ENCODE measurements at places on chromosomes 12 and 14. TPM values are rescaled to one million over a fixed set of nuclear protein-coding genes. Genes with fewer than 3 reads are reported as not detected.
A peak's percentile ranks its signal among the peaks of the same experiment; 100 is the strongest.

- DNase-seq, result no peak
Observed at GRCh38 chr14:97336179-97336578, 539.0 kb downstream of the VRK1 start.

Gene GLS2
- total RNA-seq, result 6.5 TPM

DNA sequence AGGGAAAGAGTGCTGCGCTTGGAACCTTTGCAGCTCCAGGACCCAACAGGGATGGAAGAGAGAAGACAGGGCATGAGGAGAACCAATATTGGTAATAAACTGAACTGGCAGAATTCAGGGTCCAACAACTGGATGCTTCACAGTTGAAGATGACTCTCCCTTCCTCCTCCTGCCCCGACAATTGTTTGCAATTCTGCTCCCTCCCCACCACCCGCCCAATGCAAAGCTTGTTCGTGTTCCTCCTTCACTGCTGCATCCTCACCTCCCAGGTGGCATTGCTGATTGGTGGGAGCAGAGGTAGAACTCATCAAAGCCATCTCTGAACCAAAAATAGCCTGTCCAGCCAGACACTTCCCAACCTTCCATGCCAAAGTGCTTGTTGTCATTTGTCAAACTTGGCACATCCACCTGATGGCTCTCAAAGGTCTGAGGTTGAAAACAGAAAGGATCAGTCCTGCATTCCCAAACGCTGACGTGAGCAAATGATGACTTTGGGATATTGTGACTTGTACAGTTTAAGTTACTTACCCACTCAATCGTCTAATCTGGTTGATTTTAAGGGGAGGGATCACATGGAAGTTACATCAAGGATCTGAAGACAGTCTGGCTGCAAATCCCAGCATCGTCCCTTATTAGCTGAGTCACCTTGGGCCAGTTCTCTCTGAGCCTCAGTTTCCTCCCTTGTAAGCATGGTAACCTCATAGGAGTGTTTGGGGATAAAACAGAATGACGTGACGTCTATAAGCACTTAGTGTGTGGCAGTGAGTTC, 242.6 kb upstream of the CRY1 start:
- DNase-seq, result no peak

DNA sequence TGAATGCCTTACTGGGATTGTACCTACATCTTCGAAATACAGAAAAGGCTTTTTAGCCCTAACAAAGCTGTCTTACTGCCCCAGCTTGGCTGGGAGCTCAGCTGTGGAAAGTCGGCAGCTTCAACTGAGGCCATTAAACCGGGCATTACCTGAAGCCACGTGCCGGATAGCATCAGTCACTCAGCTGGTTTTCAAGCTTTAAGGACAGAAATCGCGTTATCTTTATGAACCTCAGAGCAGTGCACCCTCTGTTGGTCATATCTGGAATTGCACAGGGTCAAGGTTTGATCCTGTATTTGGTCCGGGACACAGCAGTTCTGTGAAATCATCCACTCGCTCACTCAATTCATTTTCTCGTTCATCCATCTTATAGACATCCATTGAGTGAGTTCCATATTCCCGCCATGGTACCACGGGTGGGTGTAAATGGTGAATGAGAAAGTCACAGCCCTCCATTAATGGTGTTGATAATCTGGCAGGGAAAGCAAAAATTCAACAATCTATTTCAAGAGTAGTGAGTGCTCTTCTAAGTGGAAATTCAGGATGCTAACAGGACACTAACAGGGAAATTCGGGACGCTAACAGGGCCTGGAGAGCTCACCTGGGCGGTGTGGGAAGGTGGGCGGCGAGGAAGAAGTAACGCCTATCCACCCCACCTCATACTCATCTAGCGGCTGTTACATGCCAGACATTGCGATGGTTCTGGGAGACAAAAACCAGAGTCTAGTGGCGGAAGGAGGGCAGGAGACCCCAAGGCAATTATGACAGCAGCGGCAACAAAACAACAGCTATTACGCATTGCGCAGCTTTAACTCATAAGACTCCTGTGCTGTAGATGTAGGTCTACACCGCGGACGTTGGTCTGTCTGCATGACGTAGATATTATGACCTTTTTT, 60.6 kb upstream of the TCL1A start:
- DNase-seq, result peak; percentile 23

GRCh38 chr14:89296281-89296745, 120.7 kb downstream of the FOXN3 start:
- DNase-seq, result no peak

Gene SLC25A21
- total RNA-seq, result 1.1 TPM

DNA sequence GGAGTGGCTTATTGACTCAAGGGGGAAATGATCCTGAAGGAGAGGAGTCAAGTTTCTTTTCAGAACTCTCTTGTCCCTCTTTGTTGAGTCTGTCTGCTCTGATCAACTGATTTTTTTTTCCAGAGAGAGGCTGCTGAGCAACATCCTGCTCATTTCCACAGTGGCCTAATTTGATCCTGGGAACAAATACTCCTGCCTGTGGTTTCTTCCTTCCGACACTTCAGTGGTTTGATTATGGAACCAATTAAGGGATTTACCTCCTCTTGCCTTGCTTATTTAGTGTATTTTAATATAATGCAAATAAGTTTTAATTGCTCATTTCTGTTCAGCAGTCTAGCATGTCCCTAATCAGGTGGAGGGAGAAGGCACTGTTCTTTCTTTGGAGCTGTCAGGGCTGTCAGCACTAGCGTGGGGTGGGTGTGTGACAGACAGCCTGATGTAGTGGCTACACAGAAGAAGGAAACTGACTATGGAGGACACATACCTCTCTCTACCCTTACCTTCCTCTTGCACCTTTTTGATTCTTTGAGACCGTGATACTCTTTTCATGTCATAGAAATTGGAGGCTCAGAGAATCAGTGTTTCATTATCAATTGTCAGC, 344.9 kb upstream of the STXBP6 start:
- DNase-seq, result no peak

Gene CCDC38
- 0.17 TPM for total RNA-seq

- DNase-seq, result peak; percentile 43
Observed at GRCh38 chr12:65275627-65276026, 2.9 kb upstream of the MSRB3 start.

DNA sequence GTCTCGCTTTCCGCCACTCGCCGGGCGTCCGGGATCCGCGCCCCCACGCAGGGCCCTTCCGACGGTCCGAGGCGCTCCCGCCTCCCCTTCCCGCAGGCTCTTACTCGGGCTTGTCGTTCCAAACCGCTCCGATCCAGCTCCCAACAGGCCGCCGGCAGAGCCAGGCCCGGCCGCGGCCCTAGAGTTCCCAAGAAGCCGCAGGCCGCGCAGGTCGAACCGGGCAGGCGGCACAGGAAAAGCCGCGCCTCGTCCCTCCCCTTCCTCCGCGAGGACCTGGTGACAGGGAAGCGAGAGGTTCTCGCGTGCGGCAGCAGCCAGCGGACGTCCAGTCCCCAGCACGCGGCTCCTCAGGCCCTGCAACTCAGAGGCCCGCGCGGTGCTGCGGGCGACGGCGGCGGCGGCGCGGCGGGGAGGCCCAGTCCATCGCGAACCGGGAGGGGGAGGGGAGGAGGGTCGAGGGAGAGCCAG, 272 bp downstream of the HECTD1 start:
- peak; percentile 84 for DNase-seq

DNA sequence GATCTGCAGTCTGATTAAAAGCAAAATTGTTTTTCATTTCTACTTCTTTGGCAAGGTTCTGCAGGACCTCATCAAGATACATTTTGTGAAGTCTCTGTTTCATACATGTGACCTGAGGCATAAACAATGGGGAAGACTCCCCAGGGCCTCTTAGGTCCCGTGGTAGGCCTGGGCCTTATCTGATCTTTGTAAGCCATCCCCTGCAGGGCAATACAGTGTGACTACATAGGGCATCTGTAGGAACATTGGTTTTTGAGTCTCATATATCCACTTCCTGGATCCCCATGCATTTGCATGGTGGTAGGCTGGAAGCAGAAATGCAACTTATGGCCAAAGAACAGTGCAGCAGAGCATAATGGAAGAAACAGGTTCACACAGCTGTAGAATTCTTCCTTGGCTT, 6.0 kb downstream of the FAR2 start:
- DNase-seq, result no peak

Gene TAS2R9
- total RNA-seq, result not detected

DNA sequence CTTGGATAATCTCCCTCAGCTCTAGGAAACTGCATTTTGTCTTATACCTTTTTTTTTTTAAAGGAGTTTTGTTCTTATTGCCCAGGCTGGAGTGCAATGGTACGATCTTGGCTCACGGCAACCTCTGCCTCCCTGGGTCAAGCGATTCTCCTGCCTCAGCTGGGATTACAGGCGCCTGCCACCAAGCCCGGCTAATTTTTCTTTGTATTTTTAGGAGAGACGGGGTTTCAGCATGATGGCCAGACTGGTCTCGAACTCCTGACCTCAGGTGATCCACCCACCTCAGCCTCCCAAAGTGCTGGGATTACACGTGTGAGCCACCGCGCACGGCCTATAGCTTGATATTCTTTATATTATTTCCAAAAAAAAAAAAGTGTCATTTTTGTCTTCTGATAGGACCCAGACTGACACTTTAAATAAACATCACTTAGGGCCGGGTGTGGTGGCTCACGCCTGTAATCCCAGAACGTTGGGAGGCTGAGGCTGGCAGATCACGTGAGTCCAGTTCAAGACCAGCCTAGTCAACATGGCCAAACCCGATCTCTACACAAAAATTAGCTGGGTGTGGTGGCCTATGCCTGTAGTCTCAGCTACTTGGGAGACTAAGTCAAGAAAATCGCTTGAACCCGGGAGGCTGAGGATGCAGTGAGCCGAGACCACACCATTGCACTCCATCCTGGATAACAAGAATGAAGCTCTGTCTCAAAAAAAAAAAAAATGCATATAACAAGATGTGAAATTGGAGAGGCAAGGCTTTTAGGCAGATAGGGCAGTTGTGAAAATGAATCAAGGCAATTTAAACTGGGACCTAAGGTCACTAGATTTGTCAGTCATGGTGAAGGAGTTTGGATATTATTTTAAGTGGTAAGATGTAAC, 18.4 kb downstream of the SLC2A3 start:
- DNase-seq, result no peak

DNA sequence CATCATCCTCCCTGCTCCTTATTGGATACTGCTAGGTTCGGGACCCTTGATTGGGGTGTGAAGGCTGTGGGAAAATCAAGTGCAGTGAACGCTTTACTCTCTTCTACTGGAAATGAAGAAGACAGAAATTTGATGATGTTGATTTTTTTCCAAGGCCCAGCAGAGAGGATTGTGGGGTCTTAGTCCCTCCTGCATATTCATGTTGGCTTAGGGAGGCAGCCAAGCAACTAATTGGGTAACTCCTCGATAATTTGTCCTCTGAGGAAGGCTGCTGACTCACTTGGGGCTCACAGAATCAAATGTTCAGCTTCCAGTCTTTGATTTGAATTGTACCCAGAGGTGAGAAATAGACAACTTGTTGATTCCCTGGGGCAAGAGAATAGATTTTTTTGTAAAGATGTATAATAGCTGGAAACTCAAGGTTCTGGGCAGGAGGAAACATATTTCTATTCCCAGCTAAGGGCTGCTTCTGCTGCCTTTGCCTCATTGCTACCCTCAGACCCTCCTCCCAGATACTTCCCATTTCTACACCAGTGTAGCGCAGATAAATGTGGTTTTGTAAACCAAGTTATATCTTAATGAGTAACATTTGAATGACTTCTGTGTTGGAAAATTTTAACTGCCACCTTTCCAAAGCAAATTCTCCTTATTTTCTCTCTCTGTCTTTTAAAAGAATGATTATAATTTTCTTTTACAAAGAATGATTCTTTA, 21.7 kb downstream of the NEUROD4 start:
- DNase-seq, result no peak

DNA sequence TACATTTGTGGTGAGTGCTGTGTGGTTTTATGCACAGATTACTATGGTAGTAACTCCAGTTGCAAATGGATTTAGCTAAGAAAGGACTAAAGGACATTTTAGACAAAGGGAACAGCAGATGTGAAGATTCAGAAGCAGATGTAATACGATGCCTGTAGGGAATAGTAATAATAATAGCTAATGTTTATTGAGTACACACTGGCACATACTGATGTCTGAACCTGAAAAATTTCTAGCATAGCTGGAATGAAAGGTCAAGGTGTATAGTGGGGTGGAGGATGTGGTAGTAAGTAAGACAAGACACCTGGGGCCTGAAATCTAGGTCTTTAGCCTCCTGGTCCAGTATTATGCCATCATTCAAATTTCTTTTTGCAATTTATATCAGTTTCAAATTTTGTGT, 54.3 kb upstream of the LRTM2 start:
- DNase-seq, result no peak

DNA sequence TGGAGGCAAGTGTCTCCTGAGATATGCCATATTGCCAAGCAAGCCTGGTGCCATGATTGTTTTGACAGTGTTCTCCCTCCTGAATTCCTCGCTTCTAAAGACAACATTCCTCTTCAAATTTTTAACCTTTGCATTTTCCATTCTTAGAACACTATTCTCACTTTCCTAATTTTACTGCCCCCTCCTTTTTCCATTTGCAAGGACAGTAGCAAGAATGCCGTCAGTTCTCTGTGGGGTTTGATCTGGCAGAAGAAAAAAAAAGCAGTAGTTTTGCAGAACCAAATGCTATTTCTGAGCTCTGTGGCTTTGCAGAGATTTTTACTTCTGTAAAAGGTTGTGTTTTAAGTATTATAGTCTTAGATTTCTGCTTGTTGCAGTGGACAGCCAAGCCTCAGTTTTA, 295.2 kb downstream of the NUAK1 start:
- DNase-seq, result no peak

- DNase-seq, result no peak
Observed at GRCh38 chr12:22361785-22362184, 27.3 kb upstream of the ST8SIA1 start.

DNA sequence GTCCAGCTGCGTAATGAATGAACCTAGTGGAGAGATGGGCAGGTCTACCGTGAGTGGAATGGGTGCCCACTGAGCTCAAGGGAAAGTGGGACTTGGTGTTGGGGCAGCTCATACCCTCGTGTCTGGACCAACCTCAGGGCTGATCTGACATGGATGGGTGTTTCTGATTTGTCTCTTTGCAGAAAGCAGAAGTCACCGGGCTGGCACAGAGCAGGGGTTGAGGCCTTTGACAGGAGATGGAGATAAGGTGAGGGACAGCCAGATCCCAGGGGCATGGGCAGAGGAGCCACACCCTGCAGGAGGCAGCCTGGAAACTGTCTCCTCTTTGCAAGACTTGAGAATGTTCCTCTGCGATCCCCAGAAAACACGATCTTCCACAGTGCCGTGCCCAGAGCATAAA, 20.9 kb upstream of the PPP1CC start:
- DNase-seq, result no peak

Gene ART4
- not detected for total RNA-seq
